ENCODE measurements at places on chromosomes 16 and 17.
A peak's percentile ranks its signal among the peaks of the same experiment; 100 is the strongest.

- DNase-seq, result no peak
Measured at GRCh38 chr16:85521552-85522307, 91.4 kb upstream of the GSE1 start.

DNA sequence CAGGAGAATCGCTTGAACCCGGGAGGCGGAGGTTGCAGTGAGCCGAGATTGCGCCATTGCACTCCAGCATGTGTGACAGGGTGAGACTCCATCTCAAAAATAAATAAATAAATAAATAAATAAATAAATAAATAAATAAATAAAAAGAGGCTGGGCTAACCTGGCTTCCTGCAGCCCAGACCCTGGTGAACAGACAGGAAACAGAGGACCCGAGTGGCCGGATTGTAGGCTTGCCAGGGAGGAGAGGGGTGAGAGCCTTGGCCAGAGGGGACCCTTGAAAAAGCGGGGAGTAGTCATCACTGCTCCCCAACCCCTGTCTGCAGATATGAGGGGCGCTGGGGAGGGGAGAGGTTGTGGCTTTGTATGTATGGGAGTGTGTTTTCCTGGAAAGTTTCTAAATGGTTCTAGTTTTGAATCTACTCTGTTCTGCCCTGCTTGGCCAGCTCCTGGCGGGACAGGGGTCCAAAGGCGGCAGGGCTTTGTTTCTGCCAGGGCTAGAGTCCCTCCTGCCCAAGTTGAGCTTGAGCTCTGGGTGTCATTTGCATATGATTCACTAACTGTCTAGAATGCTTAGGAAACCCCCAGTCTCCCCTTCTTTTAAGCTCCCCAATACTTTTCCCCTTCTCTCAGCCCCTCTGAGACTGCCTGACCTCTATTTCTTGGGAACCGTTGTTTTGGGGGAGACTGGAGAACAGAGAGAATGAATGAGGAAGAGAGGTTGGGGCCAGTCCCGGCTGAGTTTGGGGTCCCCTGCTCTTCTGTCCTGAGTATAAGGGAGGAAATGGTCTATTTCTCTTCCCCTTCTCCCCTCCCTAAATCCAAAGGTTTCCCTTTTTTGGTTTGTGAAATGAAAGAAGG, 16.4 kb downstream of the RARA start:
- peak; percentile 48 for DNase-seq

GRCh38 chr16:53357208-53357586, 77.1 kb upstream of the RBL2 start:
- no peak for DNase-seq

DNA sequence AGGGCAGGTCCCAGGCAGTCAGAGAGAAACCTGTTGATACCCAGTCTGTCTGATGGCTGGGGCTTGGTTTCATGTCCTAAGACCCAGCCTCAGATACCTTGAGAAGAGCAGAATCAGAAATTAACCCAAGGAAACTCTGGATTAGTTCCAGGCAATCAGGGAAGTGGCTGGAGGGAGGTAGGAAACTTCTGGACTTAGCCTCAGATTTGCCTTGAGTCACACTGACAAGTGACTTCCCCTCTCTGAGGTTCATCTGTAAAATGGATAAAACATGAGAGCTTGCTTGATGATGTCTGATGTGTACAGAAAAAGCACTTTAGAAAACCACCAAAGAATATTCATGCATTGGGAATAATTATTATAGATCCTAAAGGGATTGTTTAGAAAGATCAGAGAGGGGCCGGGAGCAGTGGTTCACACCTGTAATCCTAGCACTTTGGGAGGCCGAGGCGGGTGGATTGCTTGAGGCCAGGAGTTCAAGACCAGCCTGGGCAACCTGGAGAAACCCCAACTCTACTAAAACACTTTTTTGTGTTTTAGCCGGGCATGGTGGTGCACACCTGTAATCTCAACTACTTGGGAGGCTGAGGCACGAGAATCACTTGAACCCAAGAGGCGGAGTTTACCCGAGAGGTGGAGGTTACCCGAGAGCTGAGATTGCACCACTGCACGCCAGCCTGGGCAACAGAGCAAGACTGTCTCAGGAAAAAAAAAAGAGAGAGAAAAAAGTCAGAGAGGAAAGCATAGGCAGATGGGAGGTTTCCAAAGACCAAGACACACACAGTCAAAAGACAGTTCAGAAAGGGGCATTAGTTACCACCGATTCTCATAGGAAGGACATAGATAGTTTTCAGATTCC, 3.8 kb downstream of the CIITA start:
- DNase-seq, result no peak
